Amniotic stem cell (primary cell): ENCODE measurements at places on chromosomes 6 and 20.
A peak's percentile ranks its signal among the peaks of the same experiment; 100 is the strongest.

DNA sequence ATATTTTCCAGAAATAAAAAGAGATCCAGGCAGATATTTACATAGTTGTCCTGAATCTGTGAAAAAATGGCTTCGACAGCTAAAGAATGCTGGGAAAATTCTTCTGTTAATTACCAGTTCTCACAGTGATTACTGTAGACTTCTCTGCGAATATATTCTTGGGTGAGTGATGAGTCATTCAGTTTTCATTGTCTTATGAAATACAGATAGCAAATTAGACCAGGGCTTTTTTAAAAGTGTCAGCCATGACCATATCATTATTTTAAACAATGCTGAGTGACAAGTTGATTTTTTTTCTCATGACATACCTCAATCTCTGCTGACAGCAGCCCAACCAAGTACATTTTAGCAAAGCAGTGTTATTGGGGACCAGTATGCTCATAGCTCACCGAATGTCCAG, 32.8 kb downstream of the TSPYL4 start:
- peak; percentile 24 for DNase-seq

DNA sequence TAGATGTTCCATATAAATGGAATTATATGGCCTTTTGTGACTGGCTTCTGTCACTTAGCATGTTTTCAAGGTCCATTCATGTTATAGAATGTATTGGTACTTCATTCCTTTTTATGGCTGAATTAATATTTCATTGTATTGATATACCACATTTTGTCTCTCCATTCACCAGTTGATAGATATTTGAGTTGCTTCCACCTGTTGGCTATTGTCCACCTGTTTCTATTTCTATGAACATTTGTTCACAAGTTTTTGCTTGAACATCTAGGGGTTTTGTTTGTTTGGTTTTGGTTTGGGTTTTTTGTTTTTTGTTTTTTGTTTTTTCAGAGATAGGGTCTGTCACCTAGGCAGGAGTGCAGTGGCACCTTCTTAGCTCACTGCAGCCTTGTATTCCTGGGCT, 23.2 kb downstream of the WFDC3 start:
- no peak for DNase-seq

- DNase-seq, result no peak
These were observed 70.0 kb downstream of the PTPN1 start for GRCh38 chr20:50580016-50580747.

DNA sequence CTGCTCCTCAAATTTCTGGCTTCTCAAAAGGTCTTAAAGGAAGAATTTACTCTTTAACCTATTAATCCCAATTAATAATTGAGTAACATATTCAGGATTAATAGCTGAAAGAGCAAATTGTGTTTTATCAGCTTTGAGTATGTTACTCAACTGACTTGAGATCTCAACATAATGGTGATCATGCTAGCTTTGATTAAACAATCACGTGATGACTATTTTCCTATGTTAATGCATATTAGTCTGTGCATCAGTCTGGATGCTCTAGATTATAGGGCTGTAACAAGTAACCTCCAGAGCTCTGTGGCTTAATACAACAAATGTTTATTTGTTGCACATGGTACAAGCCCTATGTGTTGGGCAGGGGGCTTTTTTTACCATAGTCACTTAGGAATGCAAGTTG, 313.4 kb upstream of the BTBD3 start:
- DNase-seq, result no peak

GRCh38 chr20:63698739-63699465, 2.5 kb downstream of the TNFRSF6B start:
- peak; percentile 62 for DNase-seq
